Fibroblast of the conjunctiva (primary cell): ENCODE measurements at places on chromosomes 5 and 9.

GRCh38 chr9:73916016-73916673 is 581.0 kb upstream of the RORB start:
- no peak for DNase-seq

DNA sequence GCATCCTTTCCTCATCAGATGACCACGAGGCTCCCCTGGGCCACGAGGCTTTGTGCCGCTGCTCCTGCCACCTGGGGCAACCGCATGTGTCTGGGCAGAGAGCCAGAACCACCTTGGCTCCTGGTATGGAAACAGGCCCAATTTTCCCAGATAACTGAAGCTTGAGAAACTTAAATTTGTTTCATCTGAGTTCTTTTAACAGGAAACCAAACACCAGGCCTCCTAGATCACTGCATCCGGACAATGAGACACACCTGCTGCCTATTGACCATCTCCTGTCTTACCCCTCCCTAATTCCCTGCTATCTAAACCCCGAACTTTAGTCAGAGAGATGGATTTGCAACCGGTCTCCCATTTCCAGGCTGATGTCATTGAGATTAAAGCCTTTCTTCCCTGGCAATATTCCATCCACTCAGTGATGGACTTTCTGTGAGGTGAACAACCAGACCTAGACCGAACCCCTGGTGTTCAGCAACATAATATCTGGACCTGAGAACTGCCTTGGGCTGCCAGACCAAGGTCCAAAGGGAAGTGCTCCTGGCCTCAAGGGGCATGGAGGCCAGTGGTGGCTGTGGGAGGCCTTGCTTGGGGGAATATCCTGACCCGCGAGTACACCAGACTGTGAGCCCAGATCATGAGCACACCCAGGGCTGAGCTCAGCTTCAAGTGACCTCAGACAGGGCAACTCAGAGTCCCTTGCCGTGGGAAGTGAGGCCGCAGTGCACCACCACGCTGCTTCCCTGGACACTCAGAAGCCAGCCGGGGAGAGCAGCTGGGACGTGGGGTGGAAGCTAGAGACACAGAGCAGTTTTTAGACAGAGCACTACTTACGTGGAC is 199.7 kb downstream of the HSPA4 start:
- DNase-seq = no peak

- no peak for DNase-seq
These were observed 19.1 kb downstream of the TMEM232 start for GRCh38 chr5:110707260-110707844.

- no peak for DNase-seq
These were observed 107.9 kb upstream of the LARP1 start for GRCh38 chr5:154647114-154647760.

DNA sequence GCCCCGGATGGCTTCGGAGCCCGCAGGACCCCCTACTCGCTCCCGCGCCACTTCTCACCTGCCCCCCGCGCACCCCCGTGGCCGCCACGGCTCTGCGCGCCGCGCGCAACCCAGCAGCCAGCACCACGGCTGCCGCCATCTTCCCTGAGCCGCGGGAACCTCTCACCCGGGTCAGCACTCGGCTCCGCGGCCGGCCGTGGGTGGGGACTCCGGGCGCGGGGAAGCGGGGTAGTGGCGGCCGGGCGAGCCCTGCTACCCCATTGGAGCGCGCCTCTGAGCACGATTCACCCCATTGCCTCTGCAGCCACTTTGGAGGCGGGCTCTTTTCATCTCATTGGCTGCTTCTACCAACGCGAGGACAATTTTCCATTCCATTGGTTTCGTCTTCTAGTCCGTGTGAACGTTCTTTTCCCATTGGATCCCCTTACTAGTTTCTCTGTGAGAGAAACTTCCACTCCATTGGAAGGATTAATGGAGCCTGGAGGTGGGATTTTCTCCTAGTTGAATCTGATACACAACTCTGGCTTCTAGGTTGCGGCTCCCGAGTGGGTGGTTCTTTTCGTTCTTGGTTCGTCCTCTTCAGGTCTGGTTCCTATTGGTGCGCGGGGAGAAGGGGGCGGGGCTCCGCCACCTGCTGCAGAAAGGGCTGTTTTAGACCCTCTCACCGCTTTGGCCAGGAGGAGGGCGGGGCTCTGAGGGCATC is at the start of gene HINT2:
HINT2 (minus strand) TSS at position 202 of the 703 bp plus-strand sequence; CDS start at position 139, 63 bp downstream.
- peak; percentile 98 for DNase-seq

- DNase-seq = no peak
These were observed 21.1 kb downstream of the FAT2 start for GRCh38 chr5:151570058-151570457.

GRCh38 chr5:137073189-137073588 is 425.9 kb downstream of the SPOCK1 start:
- no peak for DNase-seq

DNA sequence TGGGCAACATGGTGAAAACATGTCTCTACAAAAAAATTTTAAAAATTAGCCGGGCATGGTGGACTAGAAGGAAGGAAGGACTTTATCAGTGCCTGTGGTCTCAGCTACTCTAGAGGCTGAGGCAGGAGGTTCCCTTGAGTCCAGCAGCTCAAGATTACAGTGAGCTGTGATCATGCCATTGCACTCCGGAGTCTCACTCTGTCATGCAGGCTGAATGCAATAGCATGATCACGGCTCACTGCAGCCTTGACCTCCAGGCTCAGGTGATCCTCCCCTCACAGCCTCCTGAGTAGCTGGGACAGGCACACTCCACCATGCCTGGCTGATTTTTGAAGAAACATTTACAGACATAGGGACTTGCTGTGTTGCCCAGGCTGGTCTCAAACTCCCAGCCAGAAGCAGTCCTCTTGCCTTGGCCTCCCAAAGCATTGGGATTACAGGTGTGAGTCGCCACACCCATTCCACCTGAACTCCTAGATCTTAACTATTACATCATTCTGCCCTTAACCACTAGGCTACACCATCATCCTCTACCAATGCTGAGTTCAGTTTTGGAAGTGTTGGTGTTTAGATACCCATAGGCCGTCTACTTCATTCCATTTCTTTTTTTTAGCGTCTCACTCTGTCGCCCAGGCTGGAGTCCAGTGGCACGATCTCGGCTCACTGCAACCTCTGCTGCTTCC is 2.0 kb upstream of the URM1 start:
- no peak for DNase-seq

GRCh38 chr5:141369994-141370848 is at the start of gene PCDHGB3:
Gene PCDHGB3 (plus strand): TSS chr5:141370242. CDS start chr5:141370395, 153 bp downstream.
- DNase-seq = no peak

GRCh38 chr5:58262226-58262625 is 197.7 kb downstream of the PLK2 start:
- no peak for DNase-seq

- DNase-seq = no peak
These were observed 79.2 kb upstream of the SLCO4C1 start for GRCh38 chr5:102375272-102375671.

GRCh38 chr5:95241635-95242034 is 43.3 kb downstream of the MCTP1 start:
- no peak for DNase-seq

DNA sequence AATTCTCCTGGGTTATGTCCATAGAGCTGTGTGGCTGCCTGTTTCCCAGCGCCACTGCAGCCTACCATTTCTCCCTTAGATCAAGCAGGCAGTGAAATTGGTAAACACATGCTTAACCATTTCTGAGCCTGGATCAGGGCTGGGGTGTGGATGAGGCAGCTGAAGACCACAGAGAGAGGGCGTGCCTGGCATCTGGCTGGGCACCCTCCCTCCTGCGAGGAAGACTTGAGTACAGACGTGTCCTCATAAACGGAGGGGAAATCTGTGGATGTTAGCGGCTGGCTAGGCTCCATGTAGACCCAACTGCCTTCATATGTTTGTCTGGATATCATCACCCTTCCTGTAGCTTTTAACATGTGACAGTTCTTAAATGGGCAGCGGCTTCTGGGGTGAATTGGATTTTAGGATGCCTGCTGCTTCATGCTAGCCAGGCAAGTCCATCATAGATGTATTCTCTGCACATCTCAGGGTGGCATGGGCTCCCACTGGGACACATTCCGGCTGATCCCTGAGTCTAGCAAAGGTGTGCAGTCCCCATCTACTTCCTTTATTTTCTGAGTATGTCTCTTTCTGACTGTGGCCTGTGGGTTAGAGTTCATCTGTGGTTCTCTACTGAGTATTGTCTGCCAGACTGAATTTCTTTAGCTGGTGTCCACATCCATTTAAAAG is 11.0 kb downstream of the RGS3 start:
- no peak for DNase-seq

DNA sequence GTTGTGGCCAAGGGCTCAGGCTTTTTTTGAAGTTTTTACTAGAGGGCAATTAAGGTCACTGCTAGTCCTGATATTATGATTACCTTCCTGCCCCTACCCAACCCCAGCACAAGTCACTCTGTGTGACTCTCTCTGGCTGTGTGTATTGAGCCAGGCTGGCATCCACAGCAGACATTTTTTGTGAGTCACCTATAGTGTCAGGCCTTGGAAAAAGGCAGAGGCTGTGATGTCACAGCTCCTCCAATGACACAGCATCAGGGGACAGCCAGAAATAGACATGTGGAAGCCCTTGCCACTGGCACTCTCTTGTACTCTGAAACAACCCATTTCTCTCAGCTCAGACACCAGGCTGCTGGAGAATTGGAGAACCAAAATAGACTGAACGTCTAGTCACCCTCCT is 145.4 kb downstream of the NMUR2 start:
- no peak for DNase-seq

- DNase-seq = no peak
These were observed 269.4 kb upstream of the PTGER4 start for GRCh38 chr5:40410231-40410861.

DNA sequence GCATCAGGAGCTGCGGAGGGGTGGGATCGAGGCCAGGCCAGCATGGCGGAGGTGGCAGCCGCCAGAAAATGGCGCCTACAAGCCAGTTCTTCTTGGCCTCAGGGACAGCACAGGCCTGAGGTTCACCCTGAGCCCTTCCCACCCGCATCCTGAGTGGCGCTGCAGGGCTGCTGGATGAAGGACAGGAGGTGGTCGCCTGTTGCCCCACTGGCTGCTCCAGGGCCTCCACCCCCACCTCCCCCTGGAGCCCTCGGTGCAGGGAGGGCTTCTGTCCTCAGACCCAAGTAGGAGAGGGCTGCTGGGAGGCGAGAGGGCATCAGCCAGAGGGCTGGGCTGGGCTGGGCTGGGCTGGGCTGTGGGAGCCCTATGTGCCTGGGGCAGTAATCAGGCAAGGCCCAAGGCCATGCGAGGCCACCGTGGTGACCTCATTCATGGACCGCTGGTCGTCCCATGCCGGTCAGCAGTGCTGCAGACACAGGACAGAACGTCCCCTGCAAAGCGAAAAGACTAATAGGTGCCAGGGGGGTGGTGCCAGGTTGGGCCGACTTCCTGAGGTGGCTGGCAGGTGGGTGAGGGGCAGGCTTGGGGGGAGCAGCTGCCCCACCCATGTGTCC is 13.8 kb downstream of the GPSM1 start:
- no peak for DNase-seq

DNA sequence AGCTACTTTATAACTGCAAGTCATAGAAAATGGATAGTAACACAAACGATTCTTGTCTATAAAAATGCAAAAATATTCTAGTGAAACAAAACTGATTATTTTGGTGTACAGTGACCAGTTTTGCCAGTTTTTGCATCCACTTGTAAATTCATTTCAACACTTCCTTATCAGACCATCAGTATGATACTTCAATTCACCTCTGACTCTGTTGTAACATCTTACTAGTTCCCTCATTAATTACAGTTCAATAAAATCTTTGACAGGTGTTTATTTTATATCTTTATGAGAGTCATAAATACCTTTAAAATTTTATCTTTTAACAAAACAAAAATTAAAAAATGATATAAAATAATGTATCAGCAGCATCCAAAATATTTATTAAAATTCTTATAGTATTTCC is 13.1 kb upstream of the PTCH1 start:
- no peak for DNase-seq

- DNase-seq = no peak
These were observed 52.0 kb upstream of the PTGER4 start for GRCh38 chr5:40627706-40628105.

DNA sequence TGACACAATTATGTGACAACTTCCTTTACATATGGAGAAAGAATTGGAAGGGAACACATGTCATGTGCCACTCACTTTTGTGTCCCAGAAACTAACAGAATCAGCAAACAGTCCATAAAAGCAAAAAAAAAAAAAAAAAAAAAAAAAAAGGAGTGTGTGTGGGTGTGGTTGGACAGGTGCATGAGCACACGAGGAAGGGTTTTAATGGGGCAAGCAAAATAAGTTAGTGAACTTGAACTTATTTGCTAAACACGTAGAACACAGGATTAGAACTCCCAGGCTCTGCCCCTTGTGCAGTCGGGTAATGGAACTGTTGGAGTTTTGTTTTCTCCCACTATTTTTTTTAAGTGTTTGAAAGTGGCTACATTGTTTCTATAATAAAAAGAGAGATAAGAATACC is 74.8 kb upstream of the PJA2 start:
- no peak for DNase-seq

- no peak for DNase-seq
These were observed 86.4 kb downstream of the INIP start for GRCh38 chr9:112631313-112632070.

GRCh38 chr9:82563094-82563493 is 499.8 kb downstream of the RASEF start:
- no peak for DNase-seq

- no peak for DNase-seq
These were observed 213.8 kb upstream of the ACTBL2 start for GRCh38 chr5:57696389-57696769.

GRCh38 chr9:113828221-113828620 is 47.9 kb upstream of the ZNF618 start:
- no peak for DNase-seq
